ENCODE measurements at places on chromosomes 5 and 9.

DNA sequence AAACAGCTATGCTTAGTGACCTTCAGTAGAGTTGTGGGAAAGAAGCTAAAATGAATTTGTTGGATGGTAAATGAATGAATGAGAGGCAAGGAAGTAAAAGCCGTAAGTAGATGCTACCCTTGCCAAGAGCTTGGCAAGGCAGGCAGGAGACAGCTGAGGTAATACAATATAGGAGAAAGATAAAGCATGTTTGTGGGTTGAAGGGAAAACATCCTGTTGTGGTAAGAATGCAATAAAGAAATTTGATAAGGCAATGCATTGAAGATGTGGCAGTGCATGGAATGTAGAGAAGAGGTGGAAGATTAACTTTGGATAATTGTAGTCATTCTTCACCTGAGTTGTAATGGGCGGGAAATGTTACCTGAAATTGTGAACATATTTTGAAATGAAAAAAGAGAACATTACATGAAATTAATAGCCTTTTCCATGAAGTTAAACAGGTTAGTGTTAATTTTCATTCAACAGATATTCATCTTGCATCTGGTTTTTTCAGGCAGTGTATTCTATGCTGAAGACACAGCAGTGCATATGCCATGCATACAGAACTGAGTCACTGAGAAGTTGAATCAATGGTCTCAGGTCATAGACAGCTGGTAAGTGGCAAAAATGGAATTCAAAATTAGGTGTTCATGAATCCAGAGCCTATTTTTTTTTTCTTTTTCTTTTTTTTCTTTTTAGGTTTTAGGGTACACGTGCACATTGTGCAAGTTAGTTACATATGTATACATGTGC is 43.4 kb upstream of the SPINK5 start:
- no peak for DNase-seq

- DNase-seq = no peak
Measured at GRCh38 chr5:10505517-10506095, 58.3 kb upstream of the ANKRD33B start.

GRCh38 chr9:135786146-135786690 is 84.2 kb downstream of the KCNT1 start:
- no peak for DNase-seq

DNA sequence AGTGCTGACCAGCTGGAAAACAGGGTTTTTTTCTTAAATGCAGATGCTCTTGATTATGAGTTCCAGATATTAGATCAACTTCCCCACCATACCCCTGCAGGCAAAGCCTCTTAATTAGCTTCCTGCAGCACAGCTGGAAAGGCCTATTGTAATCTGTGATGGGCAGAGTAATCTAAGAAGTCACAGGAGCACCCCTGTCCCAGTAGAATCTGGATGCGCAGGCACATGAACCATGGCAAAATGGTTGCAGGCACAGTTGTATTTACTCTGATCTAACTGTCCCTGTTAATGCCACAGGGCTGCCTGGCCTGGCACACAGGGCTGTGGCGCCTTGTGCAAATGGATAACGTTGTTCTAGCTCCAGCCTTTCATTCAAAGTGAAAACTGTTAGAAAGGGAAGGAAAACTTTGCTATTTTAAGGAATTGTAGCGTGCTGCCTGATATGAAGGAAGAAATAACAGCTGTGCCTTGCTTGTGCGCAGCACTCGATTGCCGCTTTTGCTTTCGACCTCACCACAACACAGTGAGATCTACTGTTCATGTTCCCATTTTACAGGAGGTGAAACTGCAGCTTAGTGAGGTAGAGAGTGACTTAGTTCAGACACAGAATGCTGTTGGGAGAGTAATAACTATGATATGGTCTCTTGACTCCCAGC is 2.3 kb downstream of the TGFBI start:
- no peak for DNase-seq

DNA sequence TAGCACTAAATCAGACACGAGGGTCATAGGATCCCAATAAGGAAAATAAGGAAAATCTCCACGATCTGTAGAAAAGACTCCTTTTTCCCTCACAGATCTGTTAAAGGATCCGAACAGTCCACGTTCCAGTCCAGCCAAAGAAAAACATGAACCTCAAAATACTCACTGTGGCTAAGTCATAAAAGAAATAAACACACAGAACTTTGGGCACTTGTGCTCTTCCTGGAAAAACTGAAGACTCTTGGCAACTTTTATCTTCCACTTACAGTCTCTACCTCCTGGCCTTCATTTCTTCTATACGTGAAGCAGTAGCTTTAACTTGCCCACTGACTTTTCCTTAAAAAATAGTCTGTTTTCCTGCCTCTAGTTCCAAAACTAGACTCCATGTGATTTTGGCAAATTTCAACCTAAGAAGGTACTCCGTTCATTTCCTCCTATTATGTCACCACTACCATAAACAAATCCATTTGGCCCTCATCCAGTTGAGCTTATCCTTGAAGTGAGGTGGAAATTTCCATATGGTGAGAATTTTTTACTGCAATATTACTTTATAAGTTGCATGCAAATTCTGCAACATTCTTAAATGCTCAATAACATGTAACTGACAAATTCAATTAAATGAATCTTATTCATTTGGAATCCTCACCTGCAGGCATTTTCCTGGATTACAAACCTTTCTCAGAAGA is 5.3 kb upstream of the LHFPL2 start:
- DNase-seq = no peak

GRCh38 chr9:115575147-115575546 is 457.2 kb upstream of the TNC start:
- no peak for DNase-seq
